Caco-2 (cell line): ENCODE measurements at places on chromosomes 7 and 10. TPM values are rescaled to one million over a fixed set of nuclear protein-coding genes. Genes with fewer than 3 reads are reported as not detected.

ABCB8 gene
- total RNA-seq: 30.1 and 30.8 TPM in 2 replicates

- no peak for DNase-seq
- no peaks in the 10 kb centered on the region for H3K4me1 ChIP-seq
- H3K36me3 ChIP-seq: no peaks in the 10 kb centered on the region
These were observed 43.0 kb downstream of the ZMYND11 start for GRCh38 chr10:178208-178607.

FXYD4 gene
- total RNA-seq: not detected in 2 replicates

CALHM1 gene
- not detected in 2 replicates for total RNA-seq

DNA sequence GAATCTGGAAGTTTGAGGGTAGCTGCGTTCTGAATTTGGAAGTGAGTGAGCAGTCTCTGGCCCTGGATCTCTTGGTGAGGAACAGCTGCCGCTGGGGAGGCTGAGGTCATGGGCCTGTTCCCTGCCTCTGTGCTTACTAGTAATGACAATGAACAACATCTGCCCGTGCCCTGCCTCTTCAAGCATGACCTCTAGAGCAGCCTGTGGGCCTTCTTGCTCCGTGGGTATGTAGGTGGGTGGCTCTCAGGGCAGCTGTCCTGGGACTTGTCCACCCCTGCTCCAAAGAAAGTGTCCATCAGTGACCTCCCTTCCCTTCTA, 186.2 kb downstream of the CXCL12 start:
- no peaks in the 10 kb centered on the region for H3K4me1 ChIP-seq
- no peak for DNase-seq
- no peak overlapping the region for H3K27ac ChIP-seq
- H3K36me3 ChIP-seq: no peaks in the 10 kb centered on the region
- no peak overlapping the region for H3K4me3 ChIP-seq

FAM13C gene
- 0.18 and 0.42 TPM in 2 replicates for total RNA-seq

NCF1 gene
- total RNA-seq: 0.23 TPM in 1 of 2 replicates, not detected in the other

DNA sequence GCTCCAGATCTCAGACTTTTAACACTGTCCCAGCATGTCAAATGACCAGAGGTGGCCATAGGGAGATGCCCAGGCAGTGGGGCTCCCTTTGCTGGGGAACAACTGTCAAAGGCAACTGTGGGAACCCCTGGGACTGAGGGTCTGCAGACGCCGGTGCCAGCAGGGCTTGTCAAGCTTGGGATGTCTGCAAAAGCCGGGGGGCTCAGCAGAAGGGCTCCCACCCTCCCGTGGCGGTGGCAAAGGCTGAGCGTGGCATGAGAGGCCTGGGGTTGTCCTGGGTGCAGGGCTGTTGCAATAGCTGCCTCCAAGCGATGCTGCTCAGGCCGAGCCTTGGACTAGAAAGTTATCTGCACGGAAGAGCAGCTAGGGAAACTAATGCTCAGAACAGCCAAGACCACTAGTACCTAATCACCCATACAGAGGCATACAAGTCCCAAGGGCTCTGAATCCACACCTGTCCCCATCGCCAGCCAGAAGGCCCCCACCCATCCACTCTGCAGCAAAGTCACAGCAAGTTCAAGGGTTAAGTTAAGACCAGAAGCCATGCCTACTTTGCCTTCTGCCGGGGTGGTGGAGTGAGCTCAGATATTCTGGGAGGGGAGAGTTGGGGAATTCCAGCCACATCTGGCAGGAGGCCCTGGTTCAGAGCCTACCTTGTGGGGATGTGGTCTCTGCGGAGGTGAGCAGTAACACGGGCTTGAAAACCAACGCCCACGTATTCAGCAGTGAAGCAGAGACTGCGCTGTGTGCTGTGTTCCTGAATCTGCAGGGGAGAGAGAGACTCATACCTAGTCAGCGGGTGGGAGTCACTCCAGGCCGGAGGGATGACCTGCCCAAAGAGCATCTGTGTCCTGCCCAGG, 4.6 kb downstream of the SH2B2 start:
- H3K36me3 ChIP-seq: no peaks in the 10 kb centered on the region
- peaks cover 11% of the 10 kb centered on the region for H3K4me1 ChIP-seq
- no peak overlapping the region for H3K4me3 ChIP-seq
- no peak overlapping the region for H3K27ac ChIP-seq

- H3K27me3 ChIP-seq: no peaks in the 10 kb centered on the region
- no peak for DNase-seq
- H3K36me3 ChIP-seq: no peaks in the 10 kb centered on the region
These were observed 447 bp upstream of the GPAM start for GRCh38 chr10:112184052-112184371.

DNA sequence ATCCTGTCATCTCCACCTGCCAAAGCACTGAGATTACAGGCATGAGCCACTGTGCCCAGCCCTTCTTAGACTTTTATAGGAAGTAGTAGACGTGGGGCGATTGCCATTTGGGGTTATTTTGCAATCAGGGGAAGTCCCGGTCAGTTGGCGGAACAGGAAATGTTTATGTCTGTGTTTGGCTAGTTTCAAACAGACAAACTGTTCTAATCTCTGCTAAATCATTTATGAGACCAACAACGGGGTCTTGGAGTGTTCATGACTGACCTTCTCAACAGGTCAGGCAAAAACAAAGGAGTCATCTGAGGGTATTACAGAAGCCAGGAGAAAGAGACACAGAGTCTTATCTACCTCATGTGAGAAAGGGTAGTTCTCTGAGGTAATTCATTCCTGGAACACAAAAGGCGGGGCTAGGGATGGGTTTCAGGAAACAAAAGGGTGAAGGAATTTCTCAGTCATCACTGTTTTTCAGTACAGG, 6.6 kb upstream of the TPK1 start:
- no peaks in the 10 kb centered on the region for H3K27me3 ChIP-seq
- H3K36me3 ChIP-seq: no peaks in the 10 kb centered on the region
- peak overlapping the region; percentile 99 for H3K27ac ChIP-seq
- H3K4me1 ChIP-seq: peaks cover 25% of the 10 kb centered on the region

SAMD9 gene
- 0.32 and 0.64 TPM in 2 replicates for total RNA-seq

DNA sequence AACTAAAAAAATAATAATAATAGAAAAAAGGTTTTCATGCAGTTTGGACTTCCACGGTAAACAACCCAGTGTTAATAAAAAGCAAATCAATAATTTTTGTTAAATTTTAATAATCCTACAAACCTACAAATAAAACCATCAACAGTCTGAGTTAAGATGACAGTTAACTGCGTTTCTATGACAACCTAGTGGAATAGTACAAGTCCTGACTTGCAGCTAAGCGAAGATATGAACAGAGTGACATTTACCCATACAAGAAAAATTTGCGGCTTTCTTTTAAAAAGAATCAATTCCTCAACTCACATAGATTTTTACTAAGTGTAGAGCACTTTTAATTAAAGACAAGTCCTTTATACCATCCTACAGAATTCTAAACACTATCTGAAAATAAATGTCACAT, 35.6 kb downstream of the VPS41 start:
- DNase-seq: no peak
- H3K27me3 ChIP-seq: no peaks in the 10 kb centered on the region
- H3K4me3 ChIP-seq: no peak overlapping the region
- H3K4me1 ChIP-seq: no peaks in the 10 kb centered on the region
- H3K36me3 ChIP-seq: no peaks in the 10 kb centered on the region
- H3K27ac ChIP-seq: no peak overlapping the region

SFTPD gene
- total RNA-seq: 0.39 TPM in 1 of 2 replicates, not detected in the other

OPALIN gene
- not detected in 2 replicates for total RNA-seq

DNA sequence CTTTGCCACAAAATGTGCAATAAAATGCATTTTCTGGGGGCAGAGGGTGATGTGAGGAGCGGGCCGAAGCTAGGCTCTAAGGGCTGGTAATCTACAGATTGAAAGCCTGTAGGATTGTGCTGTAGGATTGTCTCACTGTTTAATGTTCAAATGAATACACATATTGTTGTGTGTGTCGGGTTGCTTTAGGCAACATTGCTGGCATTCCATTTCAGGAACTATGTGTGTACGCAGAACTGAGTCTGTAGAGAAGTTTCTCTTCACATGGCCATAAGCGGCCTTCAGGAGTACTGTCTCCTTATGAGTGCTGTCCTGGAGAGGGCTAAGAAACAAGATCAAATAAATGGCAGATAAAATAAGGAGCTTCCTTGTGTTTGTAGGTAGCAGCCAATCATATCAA, 540.2 kb downstream of the GATA3 start:
- H3K36me3 ChIP-seq: no peaks in the 10 kb centered on the region
- H3K4me1 ChIP-seq: peaks cover 9% of the 10 kb centered on the region
- no peak overlapping the region for H3K4me3 ChIP-seq
- no peaks in the 10 kb centered on the region for H3K27me3 ChIP-seq
- no peak overlapping the region for H3K27ac ChIP-seq

DNA sequence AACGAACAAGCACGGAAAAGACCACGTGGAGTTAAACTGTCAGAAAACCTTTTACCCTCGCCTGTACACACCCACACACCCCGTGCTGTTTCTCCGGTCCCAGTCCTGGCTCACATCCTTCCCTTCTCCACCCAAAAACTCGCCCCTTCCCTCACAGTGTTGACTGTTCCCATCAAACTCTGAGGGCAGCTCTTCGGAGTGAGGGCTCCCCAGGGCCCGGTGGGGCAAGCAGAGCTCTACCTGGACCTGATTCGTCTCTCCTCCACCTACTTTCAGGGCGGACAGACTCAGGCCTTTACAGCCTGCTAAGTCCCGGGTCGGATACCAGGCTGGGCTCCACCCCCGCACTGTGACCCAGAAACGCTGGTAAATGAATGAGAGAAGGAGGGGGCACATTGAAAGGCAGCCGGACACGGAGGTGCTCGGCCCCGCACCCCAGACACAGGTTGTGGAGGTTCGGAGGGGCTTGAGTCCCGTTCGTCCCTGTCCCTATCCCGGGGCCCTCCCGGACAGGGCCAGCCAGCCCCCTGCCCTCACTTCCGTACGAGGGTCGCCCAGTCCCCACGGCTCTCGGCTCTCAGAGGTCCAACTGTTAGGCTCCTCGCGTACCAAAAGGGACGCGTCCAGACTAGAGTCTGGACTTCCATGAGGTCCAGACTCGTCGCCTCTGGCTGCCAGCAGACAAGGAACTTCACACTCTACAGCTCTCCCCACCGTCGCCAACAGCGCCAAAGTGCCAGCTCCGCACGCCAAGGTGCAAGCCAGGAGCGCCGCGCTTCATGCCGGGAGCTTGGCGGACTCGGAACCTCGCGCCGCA, 31.7 kb upstream of the ASL start:
- peak; percentile 63 for DNase-seq
- peak overlapping the region; percentile 70 for H3K4me3 ChIP-seq
- peak overlapping the region; percentile 48 for H3K27ac ChIP-seq
- H3K27me3 ChIP-seq: no peaks in the 10 kb centered on the region
- H3K4me1 ChIP-seq: no peaks in the 10 kb centered on the region

GRCh38 chr10:62388328-62388727, 14.2 kb downstream of the ZNF365 start:
- H3K36me3 ChIP-seq: no peaks in the 10 kb centered on the region
- no peak for DNase-seq
- H3K4me3 ChIP-seq: no peak overlapping the region
- no peak overlapping the region for H3K27ac ChIP-seq
- H3K27me3 ChIP-seq: no peaks in the 10 kb centered on the region
- H3K4me1 ChIP-seq: no peaks in the 10 kb centered on the region

CHN2 gene
- 16.5 and 18.8 TPM in 2 replicates for total RNA-seq

DNA sequence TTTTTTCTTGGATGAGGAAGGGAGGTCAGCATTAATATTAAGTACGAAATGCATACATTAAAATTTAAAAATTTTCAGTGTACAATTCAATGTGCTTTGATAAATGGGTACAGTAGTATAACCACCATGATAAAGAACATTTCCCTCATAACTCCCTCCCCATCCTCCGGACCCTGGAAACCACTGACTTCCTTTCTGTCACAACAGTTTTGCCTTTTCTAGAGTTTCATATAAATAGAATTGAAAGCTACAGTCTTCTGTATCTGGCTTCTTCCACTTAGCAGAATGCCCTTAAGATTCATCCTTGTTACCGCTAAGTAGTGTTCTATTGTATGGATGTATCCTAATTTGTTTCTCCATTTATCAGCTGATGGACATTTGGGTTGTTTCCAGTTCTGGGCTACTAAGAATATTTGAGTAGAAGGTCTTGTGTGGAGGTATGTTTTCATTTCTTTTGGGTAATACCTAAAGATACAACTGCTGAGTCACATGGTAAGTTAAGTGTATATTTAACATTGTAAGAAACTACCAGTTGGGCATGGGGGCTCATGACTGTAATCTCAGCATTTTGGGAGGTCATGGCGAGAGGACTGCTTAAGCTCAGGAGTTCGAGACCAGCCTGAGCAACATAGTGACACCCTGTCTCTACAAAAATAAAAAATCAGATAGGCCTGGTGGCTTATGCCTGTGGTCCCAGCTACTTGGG, 30.8 kb downstream of the ABI1 start:
- no peaks in the 10 kb centered on the region for H3K36me3 ChIP-seq
- H3K4me1 ChIP-seq: no peaks in the 10 kb centered on the region; the same call in 1 of the 2 replicates
- no peak overlapping the region for H3K4me3 ChIP-seq
- DNase-seq: no peak
- no peaks in the 10 kb centered on the region for H3K27me3 ChIP-seq
- no peak overlapping the region for H3K27ac ChIP-seq

DNA sequence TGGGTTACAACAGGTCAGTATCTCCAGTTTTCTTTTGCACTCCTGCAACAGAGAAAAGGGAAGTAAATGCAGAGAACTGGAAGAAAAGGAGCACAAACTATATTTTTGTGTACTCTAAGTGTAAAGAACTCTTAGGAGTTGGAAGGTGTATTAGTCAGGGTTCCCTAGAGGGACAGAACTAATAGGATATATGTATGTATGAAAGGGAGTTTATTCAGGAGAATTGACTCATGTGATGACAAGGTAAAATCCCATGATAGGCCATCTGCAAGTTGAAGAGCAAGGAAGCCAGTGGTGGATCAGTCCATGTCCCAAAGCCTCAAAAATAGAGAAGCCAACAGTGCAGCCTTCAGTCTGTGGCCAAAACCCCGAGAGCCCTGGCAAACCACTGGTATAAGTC, 22.6 kb upstream of the RAB18 start:
- peaks cover 8% of the 10 kb centered on the region; the same call in 1 of the 2 replicates for H3K4me1 ChIP-seq
- H3K27me3 ChIP-seq: no peaks in the 10 kb centered on the region; the same call in 1 of the 2 replicates
- H3K27ac ChIP-seq: no peak overlapping the region
- H3K4me3 ChIP-seq: no peak overlapping the region

DNA sequence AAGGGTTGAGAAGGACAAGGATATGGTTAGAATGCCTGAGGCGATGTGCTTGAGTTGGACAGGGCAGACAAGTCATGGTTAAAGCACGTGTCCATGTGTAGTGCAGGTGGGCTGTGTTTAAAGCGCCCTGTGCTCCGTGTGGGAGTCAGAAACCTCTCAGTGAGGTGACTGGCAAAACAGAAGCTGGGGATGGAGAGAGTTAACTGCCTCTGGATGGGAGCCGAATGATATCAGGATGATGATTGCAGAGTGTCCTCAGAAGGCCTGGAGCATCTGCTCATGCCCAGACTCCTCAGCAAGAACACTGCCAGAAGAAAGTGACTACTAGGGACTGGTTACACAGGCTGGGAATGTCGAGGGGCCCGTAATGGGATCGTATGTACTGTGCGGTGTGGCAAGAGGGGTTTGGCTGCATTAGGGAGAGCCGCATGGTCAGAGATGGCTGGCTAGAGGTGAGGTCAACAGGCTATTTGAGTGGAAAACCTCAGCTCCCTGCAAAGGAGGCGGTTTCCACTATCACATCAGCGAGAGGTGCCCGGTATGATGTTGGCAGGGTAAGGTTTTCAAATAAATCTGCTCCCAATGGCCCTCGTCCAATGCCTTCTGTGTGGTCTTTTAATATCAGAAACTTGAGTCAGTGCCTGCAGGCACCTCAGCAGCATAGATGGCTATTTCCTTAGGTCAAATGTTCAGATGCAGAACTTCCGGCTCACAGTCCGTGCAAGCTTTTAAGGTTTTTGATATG, 26.1 kb upstream of the MRC1 start:
- DNase-seq: no peak
- no peaks in the 10 kb centered on the region for H3K4me1 ChIP-seq
- no peaks in the 10 kb centered on the region for H3K36me3 ChIP-seq
- H3K27me3 ChIP-seq: no peaks in the 10 kb centered on the region
- no peak overlapping the region for H3K27ac ChIP-seq

IGFBP3 gene
- total RNA-seq: 0.79 and 3.3 TPM in 2 replicates

- no peak overlapping the region for H3K4me3 ChIP-seq
- H3K27me3 ChIP-seq: no peaks in the 10 kb centered on the region
- peaks cover 11% of the 10 kb centered on the region; the same call in 1 of the 2 replicates for H3K4me1 ChIP-seq
- H3K27ac ChIP-seq: no peak overlapping the region
- no peaks in the 10 kb centered on the region for H3K36me3 ChIP-seq
These were observed 3.1 kb downstream of the PARD3 start for GRCh38 chr10:34811968-34812514.
